ENCODE measurements at places on chromosomes 11 and 22.

DNA sequence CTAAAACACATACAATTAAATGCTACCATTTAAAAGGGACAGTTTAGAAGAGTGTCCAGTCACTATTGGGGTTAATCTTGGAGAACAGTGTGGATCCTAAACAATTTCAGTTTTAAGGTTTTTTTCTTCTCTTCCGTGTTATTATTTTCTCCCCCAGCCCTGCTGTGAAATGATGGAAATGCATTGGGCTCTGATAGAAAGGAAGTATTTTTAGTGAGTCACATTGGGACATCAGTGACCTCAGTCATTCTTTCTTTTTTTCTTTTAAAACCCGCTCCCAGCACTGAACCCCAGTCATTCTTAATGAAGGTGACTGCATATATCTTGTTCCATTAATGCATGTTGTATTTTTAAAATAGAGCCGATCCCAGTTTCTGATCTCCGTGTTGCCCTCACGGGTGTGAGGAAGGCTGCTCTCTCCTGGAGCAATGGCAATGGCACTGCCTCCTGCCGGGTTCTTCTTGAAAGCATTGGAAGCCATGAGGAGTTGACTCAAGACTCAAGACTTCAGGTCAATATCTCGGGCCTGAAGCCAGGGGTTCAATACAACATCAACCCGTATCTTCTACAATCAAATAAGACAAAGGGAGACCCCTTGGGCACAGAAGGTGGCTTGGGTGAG lies 93.2 kb upstream of the OR4B1 start:
- no peak for DNase-seq

DNA sequence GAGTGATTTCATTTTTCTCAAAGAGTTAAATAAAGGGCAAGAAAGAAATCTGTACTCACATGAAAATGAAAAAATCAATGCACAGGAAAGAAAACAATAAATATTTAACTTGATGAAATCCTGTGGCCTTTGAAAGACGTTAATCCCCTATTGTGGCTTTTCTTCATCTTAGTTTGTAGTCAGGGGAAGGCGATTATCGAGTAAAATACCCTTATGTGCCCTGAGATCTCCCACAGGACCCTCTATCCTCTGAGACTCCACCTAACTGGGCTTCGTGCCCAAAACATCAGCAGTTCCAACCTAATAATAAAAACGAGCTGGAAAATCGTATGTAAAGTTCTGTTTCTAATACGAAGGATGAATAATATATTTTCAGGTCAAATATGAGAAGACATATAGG lies 208.2 kb upstream of the ZC3H12C start:
- no peak for DNase-seq

DNA sequence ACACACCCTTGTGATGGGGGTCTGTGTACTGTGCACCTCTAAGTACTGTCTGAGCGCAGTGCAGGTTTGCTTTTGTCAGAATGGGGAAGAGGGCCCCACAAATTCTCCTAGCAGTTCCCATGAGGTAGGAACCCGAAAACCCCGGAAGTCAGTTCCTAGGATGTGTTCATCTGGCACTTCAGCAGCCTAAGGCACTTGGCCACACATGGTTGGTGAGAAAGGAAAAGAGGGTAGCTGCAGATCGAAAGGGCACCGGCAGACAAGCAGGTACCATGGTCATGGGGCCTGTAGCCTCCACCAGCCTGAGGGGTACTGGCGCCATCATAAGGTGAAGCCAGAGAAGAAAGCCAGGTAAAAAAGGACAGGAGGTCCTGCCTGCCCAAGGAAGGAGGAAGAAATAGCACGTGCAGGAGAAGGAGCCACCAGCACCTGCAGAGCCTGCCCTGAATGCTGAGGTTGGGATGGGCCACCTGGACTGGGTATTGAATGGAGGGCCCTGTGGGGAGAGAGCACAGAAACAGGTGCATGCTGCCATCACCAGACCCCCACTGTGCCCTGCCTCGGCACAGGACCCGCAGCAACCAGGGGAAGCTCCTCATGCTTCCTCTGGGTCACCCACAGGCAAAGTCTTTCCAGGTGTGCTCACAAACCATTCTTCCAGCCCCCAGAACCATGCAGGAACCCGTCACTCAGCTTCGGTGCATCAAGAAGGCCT lies 8.1 kb upstream of the CASTOR1 start:
- DNase-seq: no peak

GRCh38 chr11:34314936-34315335 lies 42.9 kb downstream of the ABTB2 start:
- no peak for DNase-seq

- DNase-seq: no peak
Measured at GRCh38 chr11:14552089-14552488, 31.9 kb upstream of the PSMA1 start.

GRCh38 chr11:86442420-86442819 lies 67.7 kb downstream of the CCDC81 start:
- DNase-seq: no peak

GRCh38 chr22:35555483-35555890 lies 14.9 kb downstream of the RASD2 start:
- no peak for DNase-seq

DNA sequence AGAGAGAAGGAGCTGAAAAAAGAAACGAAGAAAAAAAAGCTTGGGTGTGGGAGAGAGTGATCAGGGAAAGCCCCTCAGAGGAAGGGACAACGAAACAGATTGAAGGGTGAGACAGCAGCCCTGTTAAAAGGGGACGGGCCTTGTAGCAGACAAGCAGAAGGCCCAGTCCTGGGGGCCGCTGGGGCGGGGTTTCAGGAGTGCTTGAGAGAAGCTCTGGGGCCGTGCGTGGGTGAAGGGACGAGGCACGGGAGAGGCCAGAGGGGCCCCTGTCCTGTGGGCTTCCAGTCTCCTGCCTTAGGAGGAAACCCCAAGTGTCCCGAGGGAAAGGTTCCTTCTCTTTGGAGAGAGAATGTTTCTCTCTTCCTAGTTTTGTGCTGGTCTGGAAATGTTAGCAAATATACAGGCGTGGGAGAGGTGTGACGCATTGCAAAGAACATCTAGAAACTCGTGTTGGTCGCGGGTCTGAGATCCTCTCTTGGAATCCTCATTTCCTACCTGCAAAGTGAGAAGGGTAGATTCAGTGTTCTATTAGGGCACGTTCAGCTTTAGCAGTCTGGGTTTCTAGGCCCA lies 28.6 kb downstream of the ADAMTS15 start:
- DNase-seq: no peak

DNA sequence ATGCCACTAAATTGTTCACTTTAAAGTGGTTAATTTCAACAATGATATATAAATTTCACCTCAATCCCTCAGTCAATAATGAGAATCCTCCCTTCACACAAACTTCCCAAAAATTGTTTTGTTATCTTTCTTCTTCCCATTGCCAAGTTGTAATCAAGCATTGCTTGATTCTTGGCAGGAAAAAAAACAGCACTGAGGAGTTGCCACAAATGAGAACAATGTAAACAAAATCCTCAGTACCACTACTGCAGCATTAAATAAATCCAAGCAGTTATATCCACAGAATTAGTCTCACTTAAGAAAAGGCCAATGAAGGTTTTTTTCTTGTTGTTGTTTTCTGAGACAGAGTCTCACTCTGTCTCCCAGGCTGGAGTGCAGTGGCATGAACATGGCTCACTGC lies 38.2 kb downstream of the FAM168A start:
- no peak for DNase-seq

DNA sequence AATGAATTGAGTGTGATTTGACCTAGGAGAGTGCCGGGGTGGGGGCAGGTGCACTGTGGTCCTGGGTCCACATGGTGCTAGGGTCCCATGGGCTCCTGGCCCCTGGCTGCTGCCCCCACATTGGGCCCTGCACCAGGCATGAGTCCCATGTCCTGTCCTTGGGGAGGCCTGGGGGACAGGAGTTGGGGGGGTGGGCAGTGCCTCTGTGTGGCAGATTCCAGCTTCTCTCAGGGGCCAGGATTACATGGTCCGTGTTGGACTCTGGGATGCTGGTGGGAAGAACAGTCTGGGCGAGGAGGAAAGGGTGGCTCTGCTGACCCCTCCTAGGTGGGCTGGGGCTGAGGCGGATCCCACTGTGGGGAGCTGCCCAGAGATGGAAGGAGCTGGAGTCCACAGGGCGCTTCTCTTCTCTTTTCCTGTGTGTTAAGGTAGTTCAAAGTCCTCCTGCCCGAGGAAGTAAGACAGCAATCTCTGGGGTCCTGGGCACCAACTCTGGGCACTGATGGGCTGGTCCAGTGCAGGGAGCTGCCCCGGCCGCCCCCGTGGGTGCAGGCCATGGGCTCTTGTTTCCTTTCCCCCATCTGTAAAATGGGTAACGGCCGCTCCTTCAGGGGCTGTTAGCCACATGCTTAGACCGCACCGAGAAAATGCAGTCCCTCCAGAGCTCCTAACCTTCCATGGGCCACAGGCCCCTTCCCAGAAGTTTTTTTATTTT lies 19.8 kb downstream of the KCNQ1 start:
- no peak for DNase-seq

DNA sequence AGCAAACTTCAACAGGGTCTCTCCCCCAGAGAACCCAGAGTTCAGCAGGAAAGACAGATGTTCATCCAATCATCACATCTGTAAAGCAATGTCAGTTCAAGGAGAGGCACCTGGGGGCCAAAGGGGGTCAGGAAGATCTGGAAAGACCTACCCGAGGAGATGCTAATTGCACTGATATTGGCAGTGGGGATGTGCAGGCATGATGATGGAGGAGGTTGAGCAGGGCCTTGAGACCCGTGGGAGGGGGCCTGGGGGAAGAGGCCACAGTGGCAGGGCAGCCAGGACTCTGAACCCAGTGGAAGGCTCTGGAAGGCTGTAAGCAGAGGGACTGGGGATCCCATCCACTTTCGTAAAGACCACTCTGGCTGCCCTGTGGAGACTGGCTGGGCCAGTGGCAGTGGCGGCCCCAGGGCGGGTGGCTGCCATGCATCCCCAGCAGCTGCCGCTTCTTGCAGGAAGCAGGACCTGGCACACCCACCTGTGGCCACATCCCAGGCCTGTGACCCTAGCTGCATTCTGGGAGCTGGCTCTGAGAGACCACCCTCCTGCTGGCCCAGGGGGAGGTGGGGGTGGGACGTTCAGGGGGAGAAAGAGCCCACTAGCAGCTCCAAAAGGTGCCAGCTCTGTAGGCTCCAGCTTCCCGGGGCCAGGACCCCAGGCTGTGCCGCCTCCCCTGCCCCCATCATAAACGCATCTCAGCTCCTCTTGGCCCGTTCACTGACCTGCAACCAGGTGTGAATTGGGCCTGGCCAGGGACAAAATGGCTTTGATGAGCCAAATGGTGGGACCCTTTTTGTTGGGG lies 59.9 kb upstream of the FGF3 start:
- DNase-seq: no peak

GRCh38 chr11:72799441-72799840 lies 5.6 kb upstream of the STARD10 start:
- DNase-seq: no peak

- DNase-seq: no peak
Measured at GRCh38 chr11:20760811-20761210, 91.4 kb downstream of the NELL1 start.

DNA sequence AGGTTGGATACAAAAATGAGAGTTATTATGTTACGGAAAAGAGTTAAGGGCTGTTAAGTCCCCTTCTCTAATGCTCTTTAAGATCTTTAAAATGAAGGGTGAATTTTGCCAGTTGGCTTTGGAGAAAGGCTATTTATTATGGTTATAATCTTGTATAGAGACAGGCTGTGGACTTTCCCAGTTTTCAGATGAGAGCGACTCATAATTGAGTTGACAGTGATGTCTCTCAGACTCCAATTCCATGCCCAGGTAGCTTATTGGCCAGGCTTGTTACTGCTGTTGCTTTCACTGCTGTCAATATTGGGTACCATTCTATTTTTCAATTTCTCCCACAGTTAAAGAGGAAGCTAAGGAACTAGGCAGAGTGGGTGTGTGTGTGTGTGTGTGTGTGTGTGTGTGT lies 13.1 kb downstream of the ENDOD1 start:
- no peak for DNase-seq

GRCh38 chr11:57426929-57427726 lies at the start of gene SLC43A3:
SLC43A3 (minus strand) TSS chr11:57427121; CDS start chr11:57426172, 949 bp downstream.
- no peak for DNase-seq

DNA sequence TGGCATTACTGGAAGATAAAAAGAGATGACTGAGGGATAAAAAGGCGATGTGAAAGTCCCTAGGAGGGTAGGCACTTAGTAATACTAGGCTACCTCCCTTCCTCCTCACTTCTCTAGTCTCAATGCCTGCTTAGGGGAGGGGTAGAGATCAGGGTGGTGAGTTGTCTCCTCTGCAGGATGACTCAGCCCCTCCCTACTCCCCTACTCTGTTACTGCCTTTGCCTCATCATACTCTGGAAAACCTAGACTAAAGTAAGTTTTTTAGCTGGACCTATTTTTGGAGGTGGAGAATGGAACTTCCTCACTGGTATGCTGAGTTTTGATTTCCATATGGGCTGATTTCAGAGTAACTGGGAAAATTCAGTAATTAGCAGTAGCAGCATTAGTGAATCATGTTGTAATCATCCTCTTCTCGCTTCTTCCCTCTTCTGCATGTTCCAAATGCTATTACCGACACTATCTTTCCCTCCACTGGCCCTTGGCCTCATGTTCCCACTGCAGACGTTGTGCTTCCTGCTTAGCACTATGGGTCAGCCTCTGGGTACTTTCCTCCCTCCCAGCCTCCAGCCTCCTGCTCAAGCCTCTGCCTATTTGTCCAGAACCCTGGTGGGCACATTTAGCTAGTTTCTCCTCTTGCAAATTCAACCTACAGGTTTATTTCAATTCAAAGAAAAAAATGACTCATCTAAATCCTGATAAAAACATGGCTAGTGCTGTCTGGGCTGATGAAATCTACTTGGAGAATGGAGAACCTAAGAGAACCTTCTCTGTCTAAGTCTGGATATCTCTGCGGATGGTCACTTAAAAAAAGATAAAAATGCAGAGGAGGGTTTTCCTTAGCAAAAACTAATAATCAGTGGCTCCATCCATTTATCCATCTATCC lies 281.7 kb downstream of the ST3GAL4 start:
- no peak for DNase-seq

DNA sequence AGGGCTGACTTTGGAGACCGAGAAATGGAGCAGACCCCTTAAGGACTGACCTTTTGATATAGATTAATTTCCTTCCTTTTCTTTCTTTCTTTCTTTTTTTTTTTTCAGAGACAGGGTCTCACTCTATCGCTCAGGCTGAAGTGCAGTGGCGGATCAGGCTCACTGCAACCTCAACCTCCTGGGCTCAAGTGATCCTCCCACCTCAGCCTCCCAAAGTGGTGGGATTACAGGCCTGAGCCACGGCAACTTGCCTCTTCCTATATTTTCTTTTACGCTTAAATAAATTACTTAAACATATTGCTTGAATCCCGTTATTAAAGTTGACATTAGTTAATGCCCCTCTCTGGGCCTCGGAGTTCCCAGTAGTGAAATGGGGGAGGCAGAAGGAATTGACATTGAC lies 350 bp upstream of the KCTD14 start:
- no peak for DNase-seq

Measured in NCI-H1694 (cell line).